ENCODE measurements at places on chromosomes 6 and 20.
A peak's percentile ranks its signal among the peaks of the same experiment; 100 is the strongest.

- no peak for DNase-seq
Observed at GRCh38 chr20:56724241-56724757, 95.2 kb downstream of the TFAP2C start.

- DNase-seq, result no peak
Observed at GRCh38 chr20:20894753-20895152, 182.3 kb upstream of the RALGAPA2 start.

DNA sequence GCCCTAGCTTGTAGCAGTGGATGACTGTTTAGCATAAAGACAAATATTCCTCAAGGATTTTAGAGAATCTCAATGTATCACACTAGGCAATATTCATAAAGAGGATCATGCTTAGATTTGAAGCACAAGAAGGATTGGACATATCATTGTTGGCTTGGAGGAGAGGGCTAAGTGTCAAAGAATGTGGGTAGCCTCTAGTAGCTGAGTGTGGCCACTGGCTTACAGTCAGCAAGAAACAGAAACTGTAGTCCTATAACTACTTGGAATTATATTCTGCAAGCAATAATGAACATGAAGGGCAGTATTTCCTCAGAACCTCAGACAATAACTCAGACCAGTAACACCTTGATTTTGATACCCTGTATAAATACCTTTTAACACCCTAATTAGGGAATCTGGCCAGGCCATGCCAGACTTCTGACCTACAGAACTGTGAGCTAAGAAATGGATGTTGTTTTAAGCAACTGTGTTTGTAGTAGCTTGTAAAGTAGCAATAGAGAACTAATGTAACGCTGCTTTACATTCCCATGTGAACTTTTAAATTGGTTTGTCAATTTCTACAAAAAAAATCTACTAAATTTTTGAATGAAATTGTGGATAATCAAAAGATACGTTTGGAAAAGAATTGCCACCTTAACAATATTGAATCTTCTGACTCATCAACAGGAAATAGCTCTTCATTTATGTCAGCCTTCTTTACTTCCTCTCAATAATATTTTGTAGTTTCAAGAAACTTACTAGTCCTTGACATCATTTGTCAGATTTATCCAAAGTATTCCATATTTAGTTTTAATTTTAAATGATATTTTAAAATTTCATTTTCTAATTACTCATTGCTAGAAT, 65.2 kb upstream of the RSPO3 start:
- no peak for DNase-seq

GRCh38 chr20:38290829-38291814, 12.8 kb upstream of the BPI start:
- DNase-seq, result no peak

GRCh38 chr6:164838068-164838615, 471.3 kb downstream of the C6orf118 start:
- no peak for DNase-seq

- no peak for DNase-seq
Observed at GRCh38 chr6:150280703-150281102, 88.1 kb upstream of the IYD start.

DNA sequence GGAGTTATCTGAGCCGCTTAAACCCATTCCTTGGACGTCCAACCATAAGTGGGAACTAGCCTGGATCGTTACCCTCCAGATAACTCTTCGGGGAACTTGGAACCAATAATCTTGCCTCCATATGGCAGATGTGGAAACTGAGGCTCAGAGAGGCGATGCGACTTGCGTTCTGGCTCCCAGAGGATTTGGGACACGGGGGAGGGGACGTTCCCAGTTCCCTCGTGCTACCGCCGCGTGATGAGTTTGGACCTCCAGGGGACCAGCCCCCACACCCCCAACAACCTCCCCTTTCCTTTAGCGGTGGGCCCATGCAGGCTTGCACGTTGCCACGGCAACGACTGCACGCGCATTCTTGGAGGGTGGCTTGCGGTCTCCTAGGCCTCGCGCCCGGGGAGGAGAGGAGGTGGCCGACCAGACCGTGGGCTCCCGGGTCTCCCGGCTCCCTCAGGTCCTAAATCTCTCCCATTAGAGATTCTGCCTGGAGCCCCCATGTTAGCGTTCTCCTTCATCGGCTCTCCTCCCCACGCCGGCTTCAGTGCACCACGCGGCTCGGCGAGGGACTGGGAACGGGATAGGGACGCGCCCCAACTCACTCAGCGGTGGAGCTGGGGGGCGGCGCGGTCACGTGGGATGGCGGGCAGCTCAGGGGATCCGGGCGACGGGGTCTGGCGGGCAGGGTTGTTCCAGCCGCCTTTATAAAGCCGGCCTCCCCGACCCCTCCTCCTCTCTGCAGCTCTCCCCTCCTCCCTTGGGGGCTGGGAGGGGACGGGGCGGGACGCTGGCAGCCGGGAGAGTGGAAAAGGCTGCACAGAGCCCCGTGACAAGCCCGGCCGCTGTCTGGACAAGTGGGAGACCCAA, at the start of gene PLTP:
Gene PLTP, minus strand, starts transcription at position 670 of the 858 bp plus-strand sequence. CDS start 703 bp downstream, outside the sequence.
- no peak for DNase-seq

DNA sequence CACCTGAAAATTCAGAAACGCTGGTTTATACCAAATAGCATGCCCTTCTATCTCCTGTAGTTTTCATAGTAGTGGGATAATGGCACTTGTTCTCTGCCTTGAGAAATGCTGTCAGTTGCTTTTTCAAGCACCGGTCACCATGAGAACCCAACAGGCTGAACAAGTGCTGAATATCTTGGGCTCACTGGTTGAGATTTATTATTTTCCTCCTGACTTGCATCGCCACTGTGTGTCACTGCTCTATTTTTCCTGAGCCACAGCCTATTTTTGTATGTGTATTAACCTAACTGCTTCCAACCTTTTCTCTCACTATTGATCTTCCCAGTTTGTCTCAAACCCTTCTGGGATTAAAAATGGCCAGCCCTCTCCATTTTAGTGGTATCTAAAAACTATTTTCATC, 71.9 kb downstream of the OPN5 start:
- no peak for DNase-seq

DNA sequence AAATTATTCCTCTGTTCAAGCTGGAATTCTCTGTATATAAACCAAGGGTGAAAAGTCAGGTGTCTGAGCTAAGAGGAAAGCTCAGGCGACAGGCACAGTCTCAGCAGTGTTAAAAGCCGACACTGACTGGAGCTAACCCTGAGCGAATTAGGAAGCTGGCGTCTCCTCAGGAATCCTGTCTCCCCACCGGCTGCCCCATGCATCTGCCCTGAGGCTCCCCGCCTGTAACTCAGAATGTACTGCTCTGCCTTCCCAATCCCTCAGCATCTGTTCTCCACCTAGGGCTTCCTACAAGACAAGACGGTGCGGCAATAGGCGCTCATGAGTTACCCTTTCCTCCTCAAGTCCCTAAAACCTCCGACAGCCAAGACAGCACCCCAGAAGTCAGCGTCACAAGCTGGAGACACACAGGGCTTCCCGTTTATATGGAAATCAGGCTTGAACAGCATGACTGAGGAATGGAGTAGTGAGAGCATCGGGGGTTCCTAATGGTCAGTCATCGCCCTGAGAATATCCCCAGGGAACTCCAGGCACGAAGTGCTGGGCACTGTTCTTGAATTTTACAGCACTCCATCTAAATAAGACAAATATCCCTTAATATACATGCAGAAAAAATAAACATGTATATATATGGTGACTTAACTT, 33.5 kb downstream of the WDR27 start:
- DNase-seq, result no peak

DNA sequence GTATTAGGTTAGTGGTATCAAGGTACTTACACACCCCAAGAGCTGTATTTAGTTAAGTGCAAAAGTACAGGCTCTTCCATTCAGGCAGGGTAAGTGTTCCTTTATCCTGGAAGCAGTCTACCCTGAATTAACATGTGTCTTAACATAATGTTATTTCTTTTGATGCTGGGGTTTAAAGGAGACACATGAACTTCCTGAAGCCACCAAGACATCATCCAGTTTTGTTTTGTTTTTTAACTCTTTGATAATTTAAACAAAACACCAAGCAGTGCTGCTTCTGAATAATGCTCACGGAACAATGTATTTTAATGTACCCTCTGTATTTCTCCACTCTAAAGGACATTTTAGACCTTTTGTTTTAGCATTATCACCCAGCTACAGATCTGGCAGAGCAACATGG, 50.5 kb upstream of the PLCB4 start:
- no peak for DNase-seq

- no peak for DNase-seq
Observed at GRCh38 chr6:44496665-44497369, 109.3 kb downstream of the CDC5L start.

DNA sequence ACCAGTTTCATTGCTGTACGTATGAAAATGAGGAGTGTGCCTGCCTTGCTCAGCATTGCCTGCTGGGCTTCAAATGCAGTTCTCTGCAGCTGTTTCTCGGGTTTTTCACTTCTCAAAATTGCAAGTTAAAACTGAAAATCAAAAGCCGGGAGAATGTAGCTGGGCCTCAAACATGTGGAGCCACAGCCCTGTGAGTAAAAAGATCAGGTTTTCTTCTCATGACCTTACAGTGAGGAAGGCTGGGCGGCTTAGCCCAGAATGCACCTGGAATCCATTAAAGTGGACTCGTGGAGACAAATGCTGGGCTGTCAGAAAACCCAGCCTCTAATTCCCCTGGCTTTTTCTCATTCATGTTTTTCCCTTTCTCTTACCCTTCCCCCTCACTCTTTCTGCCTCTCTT, 34.4 kb downstream of the DSE start:
- DNase-seq, result no peak

DNA sequence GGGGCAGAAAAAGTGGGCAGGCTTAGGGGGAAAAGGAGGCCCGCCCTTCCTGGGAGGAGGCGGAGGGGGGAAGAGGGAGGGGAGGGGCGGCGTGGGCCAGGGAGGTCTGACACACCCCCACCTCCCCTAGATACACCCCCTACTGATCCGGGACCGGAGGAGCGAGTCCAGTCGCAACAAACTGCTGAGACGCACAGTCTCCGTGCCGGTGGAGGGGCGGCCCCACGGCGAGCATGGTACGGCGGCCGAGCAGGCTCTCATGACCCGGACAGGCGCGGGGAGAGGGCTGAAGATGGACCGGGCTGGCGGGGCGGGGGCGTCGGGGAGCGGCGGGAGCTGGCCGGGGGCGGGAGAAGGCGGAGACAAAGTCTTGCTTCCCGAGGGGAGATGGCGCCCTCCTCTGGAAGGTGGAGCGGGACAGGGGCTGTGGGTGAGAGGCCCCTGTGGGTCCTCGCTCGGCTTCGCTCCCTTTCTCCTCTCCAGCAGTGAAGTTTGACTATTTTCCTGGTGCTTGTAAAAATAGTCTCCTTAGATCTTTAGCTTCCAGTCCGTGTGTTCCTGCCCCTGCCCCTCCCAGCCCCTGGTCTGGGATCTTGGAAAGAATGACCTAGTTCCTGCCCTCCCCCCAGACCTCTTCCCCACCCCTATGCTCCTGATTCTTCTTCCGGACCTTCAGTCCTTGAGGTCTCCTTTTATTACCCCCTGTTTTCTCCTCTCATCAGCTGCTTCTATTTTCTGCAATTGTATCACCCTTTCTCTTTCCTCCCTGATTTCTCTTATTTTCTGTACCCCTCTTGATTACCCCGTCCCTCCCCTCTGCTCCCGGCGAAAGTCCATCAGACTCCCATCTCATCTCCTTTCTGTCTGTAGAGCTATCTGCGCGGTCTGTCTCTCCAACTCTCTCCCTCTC, 6.1 kb downstream of the SYNGAP1 start:
- DNase-seq, result peak; percentile 88

DNA sequence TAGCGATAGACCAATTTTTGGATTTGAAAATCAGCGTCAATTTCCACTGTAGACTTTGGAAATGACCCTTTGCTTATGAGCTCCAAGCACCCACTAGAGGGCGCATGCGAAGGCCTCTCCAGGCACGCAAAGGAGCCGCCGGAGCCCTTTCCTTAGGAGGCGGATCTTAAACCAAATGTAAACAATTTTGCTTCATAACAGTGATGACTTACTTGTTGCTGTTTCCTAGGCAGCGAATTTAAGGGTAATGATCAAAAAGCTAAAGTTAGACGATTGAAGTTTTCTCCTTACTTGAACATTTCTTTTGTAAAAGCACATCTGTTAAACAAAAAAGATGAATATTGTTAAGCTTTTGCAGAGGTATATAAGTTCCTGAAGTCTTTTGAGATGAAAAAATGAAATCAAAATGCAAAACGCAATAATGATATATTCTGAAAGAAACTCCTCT, 29.2 kb upstream of the EXOC2 start:
- peak; percentile 47 for DNase-seq

DNA sequence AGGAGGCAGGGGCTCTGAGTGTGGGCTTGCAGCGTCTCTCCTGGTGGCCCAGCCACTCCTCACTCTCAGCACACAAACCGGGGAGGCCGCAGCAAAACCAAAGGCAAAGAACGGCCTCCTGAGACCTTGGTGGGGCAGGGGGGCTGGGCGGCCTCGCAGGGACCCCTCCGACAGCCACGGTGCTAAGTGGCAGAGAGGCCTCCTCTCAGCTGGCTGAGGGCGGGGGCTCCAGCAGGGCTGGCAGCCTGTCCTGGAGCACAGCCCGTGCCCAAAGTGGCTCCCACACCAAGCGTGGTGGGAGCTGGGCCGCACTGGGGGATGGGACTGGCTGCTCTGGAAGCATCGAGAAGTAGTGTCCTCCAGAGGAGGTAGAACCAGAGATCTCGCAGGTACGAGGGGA, 334.4 kb downstream of the QKI start:
- no peak for DNase-seq

GRCh38 chr6:3117912-3118352, 579 bp upstream of the BPHL start:
- no peak for DNase-seq

- no peak for DNase-seq
Observed at GRCh38 chr6:150697515-150697914, 97.8 kb downstream of the PLEKHG1 start.

DNA sequence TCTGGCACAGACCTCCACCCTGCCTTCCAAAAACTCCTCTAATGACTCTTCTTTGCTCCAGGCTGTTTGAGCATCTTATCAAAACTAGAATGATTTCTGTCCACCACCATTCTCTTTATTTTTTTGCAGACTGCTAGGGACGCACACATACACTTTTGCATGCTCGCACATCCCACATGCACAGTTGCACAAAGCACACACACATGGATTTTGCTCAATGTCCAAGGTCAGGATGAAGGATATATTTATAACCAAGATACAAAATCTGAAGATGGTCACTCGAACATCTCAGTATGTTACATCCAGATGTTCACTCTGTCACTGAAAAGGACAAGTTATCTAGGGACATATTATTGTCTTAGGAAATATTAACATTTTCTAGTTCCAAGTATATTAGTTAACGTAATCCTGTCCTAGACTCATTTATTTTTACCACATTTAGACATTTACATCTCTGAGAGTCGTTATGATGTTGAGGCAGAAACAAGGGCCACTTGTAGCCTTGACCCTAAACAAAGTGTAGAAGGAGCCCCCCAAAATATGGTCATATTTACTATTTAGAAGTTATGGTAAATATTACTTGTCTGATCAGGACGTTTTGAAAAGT, 3.4 kb upstream of the SIM1 start:
- DNase-seq, result no peak
